Heart left ventricle (tissue), 16 donors: ENCODE measurements at places on chromosomes 3 and 15. TPM values are rescaled to one million over a fixed set of nuclear protein-coding genes. Genes with fewer than 3 reads are reported as not detected.

DNA sequence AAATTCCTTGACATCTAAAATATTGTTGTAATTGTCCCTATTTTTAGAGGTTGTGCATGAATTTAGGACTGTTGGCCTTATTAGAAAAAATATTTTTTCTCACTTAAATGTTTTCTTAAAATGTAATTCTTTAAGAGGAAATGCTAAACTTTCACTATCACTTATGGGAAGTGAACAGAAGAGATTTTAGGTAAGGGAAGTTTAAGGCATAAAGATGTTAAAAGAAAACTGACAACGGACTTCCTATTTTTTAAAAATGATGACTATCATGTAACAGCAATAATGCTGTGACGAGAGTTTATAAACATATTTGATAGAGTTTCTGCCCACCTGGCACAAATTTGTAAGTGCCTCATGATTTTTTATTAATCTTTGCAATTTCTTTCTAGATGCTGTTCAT lies 3.1 kb downstream of the C3orf38 start:
- no peak for DNase-seq

Gene EEF1AKMT4
- polyA plus RNA-seq = 16.7 TPM

DNA sequence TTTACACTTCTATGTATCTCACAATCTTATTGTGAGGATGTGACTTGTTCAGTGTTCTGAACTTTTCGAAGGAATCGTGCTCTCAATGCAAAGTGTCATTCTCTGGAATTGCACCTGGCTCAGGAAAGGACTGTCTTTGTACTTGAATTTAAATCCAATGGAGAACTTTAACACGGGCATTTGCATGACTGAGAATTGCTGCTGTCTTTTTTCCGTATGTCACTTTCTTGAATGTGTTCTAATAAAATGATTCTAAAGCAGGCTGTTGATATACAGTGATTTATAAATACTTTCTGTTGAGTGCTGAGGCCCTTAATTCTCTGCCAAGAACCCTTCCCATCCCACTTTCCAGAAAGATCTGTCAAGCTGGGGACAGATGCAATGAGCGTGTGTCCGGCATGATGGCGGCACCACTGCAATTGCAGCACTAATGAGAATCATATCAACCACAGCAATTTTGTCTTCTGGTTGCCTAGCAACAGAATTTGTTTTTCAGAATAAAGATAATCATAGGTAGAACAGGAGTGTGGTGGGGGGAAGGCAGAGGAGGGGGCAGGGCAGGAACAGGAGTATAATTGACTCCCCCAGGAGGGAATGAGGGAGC lies 210.6 kb upstream of the UMPS start:
- no peak for DNase-seq

DNA sequence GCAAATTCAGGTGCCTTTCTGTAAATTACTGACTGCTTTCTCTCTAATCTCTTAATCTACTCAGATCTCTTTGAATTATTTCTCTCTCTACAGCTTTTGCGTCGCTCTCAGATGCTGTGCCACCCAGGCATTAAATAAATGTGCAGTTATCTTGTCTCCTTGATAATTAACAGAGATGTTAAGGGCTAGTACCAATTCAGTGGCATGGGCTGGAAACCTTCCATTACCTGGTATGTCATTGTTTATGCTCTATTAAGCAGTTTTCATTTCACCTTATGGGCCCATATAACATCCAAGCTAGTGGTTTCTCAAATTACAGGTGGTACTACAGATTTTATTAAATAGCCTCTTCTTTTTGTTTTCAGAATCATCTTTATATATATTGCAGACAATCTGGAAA lies 66.0 kb downstream of the PEX5L start:
- DNase-seq = no peak

DNA sequence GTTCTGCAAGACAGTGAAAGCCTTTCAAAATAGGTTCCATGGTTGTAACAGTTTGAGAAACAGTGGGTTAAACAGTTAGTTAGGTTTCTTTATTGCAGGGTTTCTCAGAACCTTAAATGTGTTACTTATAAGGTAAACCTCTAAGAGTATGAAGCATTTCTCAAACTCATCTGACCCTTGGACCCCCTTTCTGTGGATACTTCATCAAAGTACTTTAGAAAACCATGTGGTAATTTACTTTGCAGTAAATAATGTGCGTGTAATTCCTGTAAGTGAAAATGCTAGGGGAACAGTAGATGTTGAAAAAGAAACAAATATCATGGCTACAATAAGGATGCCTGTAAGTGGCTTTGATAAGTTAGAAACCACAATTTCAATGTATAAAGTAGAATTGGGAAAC lies 354.6 kb upstream of the RARB start:
- DNase-seq = no peak

Gene RYR3
- 0.01 TPM for polyA plus RNA-seq

DNA sequence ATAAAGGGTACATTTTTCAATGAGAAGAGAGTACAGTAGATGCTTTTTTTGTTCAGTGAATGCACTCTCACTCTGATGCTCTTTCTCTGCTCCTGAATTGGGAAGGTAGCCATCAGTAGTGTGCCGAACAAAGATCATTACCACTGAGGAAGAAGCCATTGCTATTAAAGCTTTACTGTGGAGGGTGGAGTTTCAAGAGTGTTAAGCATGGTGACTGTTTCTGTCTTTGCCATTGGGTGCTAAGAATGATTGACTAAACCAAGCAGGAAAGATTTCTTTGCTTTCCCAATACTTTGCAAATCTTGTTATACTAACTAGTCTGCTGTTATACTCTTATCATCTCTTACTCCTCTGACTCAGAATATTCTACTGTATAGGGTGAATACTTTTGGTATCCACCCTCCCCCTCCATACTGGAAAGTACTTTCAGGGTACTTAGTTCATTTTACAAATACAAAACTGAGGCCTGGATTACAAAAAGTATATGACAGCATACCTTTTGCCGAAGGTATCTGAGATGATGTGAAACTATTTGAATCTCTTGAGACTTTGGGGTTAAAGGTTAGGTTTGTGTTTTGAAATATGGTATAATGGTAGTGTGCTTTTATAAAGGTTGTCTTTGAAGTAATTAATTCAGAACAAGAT lies 1.7 kb downstream of the RAB11A start:
- no peak for DNase-seq

GRCh38 chr3:185508335-185508991 lies 9.6 kb upstream of the TMEM41A start:
- no peak for DNase-seq

DNA sequence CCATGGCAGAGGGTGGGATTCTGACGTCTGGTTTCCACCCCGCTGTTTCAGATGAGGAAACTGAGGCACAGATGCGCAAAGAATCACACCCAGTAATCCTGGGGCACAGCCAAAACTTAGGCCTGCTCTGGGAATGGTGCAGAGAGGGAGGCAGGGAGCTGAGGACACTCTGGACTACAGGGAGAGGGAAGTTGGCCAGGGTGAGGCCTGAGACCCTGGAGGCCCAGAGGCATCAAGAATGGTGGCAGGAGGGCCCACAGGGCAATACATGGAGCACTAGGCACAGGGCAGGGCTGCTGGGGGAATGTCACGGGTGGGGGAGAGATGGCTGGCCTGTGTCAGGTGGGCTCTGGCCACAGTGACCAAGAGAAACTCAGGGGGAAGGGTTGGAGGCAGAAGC lies 63.6 kb downstream of the TLE3 start:
- DNase-seq = no peak

Gene GADL1
- 0.03 TPM for polyA plus RNA-seq

GRCh38 chr3:37546876-37547275 lies 314.8 kb upstream of the CTDSPL start:
- DNase-seq = peak; percentile 59

GRCh38 chr3:31858439-31858838 lies 122.6 kb downstream of the OSBPL10 start:
- DNase-seq = no peak

Gene ACTL6A
- 32.6 TPM for polyA plus RNA-seq

- DNase-seq = no peak
Measured at GRCh38 chr3:2771193-2771592, 339.0 kb downstream of the IL5RA start.

DNA sequence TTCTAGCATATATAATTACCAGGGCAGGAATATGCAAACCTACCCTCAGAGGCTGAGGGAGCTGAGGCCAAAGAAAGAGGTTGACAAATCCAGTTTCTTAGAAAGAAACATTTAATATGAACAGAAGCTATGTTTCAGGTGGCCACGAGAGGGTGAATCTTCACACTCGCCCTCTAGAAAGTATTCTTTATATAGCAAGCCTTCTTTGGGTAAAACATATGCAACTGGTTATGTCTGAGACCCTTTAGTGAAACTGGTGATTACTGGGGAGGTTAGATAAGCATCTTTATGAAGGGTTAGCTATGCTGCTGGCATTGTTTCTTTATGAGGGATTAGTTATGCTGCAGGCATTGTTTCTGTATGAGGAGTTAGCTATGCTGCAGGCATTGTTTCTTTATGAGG lies 50.7 kb upstream of the GOLGA6L2 start:
- DNase-seq = no peak

Gene LTF
- polyA plus RNA-seq = 1.6 TPM

- DNase-seq = no peak
Measured at GRCh38 chr15:48418343-48418742, 87.1 kb downstream of the DUT start.

Gene LRRC31
- polyA plus RNA-seq = not detected

DNA sequence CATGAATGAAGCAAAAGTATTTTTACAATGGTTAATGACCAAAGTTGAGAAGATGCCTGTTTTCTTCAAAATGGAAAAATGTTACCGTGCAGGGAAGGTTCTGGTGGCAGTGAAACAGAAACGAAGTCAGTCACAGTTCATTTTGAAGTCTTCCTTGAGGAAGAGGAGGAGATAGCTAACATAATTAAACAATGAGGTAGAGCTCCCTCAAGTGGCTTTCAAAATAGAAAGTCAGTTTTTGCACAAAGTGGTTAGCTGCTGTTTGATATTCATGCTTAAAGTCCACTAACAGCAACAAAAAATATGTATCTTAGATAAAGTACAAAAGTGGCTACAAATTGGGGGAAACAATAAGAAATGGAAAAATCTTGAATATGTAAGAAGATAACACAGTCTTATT lies 87.3 kb downstream of the TFG start:
- DNase-seq = no peak

DNA sequence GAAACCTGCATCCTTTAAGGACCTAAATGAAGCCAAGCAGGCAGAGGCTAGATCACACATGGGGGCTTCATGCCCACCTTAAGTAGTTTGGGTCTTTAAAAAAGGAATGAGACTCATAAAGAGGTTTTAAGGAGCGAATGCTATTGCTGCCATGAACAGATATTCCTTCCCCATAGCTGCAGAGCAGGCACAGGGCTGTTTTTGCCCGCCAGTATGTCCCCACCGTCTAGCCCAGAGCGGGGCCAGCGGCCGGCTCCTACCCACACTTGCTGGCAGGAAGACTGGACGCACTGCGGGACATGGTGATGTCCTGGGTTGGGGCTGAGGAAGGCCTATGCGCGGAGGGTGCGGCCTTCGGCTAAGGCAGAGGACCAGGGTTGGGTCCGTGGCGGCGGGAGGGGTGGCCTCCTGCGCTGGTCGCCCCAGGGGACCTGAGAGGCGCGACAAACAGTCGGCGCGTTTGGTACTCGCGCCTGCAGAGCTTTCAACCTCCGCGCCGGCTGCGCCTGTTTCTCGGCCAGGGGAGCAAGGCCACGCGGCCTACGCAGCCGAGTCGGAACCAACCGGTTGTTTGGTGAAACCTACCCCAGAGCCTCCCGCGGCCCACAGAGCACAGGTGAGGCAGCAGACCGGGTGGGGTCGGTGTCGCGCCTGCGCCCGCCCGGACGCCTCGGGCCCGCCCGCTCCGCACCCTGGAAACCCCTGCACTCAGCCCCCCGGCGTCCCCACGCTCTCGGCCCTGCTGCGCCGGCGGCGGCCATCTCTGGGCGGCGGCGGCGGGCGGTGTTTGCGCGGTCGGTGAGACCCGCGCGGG lies at the start of gene FAIM:
TSS of gene FAIM (plus strand) at position 450 of the 814 bp plus-strand sequence. CDS start 10,956 bp downstream, outside the sequence.
- DNase-seq = peak; percentile 70

DNA sequence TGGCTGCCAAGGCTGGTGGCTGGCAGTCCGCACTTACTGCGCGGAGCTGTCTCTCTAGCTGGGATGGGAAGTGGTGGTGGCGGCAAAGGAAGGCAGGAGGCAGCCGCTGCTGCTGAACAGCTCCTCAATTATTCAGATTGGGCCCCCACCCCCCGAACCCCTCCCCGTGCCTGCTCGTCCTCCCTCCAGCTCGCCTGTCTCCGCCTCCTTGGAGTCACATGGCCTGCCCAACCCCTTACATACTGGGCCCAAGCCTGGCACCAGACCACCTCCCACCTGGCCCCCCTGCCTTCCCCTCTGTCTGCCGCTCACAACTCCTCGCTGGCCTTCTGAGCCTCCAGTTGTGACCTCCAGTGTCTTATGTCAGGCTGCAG lies at the start of gene SLC7A14:
TSS of gene SLC7A14 (minus strand) at position 139 of the 374 bp plus-strand sequence. CDS start 59,139 bp downstream, outside the sequence.
- peak; percentile 7 for DNase-seq

GRCh38 chr3:169110633-169111032 lies 552.9 kb downstream of the MECOM start:
- no peak for DNase-seq

- no peak for DNase-seq
Measured at GRCh38 chr3:58484045-58484721, 7.7 kb upstream of the KCTD6 start.

- DNase-seq = no peak
Measured at GRCh38 chr3:18489939-18490338, 64.8 kb upstream of the SATB1 start.

Gene LIPC
- polyA plus RNA-seq = 0.10 TPM

- no peak for DNase-seq
Measured at GRCh38 chr3:134059035-134059601, 29.4 kb upstream of the SLCO2A1 start.

Gene TSC22D2
- polyA plus RNA-seq = 22.6 TPM

DNA sequence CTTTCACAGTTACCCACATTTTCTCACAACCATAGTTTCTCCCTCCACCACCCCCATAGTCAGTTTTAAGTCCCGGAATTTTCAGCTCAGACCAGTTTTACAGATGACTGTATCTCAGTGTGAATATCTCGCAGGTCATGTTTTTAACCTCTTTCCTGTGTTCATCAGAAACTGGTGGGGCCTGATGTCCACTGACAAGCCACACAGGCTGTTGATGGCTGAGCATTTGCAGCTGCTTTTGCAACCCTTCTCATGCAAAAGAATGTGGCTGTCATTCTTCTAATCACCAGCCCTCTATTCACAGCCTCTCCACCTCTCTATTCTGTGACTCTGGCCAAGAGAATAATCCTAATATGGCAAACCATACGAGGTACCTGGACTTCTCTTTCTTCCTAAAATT lies 8.5 kb downstream of the GYG1 start:
- no peak for DNase-seq

GRCh38 chr3:82610236-82610635 lies 848.8 kb upstream of the GBE1 start:
- DNase-seq = no peak

- DNase-seq = no peak
Measured at GRCh38 chr15:60918234-60918959, 310.7 kb downstream of the RORA start.
